Melanocyte of skin (primary cell): ENCODE measurements at places on chromosomes 1 and 21. TPM values are rescaled to one million over a fixed set of nuclear protein-coding genes. Genes with fewer than 3 reads are reported as not detected.

Gene OR2T11
- total RNA-seq, result not detected in 2 replicates

Gene S100A9
- not detected in 2 replicates for total RNA-seq

Gene TOMM20
- total RNA-seq, result 46.1 and 101 TPM in 2 replicates

Gene CYYR1
- total RNA-seq, result not detected in 2 replicates

Gene RHD
- 0.34 TPM in 1 of 2 replicates, not detected in the other for total RNA-seq

Gene S100PBP
- total RNA-seq, result 28.0 and 34.1 TPM in 2 replicates

Gene DISC1
- total RNA-seq, result 18.3 and 20.2 TPM in 2 replicates

Gene CHI3L1
- total RNA-seq, result not detected in 2 replicates

Gene NOS1AP
- total RNA-seq, result under 0.01 TPM in 1 of 2 replicates, not detected in the other

Gene ZNF683
- not detected in 2 replicates for total RNA-seq

Gene TMEM52
- 0.33 and 0.46 TPM in 2 replicates for total RNA-seq

Gene AMY1C
- not detected in 2 replicates for total RNA-seq

Gene AADACL4
- total RNA-seq, result not detected in 2 replicates

Gene AKR7A3
- total RNA-seq, result 0.36 and 0.69 TPM in 2 replicates

Gene MAP10
- 1.8 and 2.1 TPM in 2 replicates for total RNA-seq

Gene KRTAP11-1
- not detected in 2 replicates for total RNA-seq

Gene CASQ1
- not detected in 2 replicates for total RNA-seq

Gene TSPAN1
- 1.00 TPM in 1 of 2 replicates, not detected in the other for total RNA-seq

Gene AUNIP
- total RNA-seq, result 4.7 and 7.6 TPM in 2 replicates

Gene S100A7A
- total RNA-seq, result not detected in 2 replicates

Gene RXFP4
- not detected in 2 replicates for total RNA-seq

Gene SLFNL1
- 0.34 and 0.36 TPM in 2 replicates for total RNA-seq
